ENCODE measurements at places on chromosomes 4 and X.

DNA sequence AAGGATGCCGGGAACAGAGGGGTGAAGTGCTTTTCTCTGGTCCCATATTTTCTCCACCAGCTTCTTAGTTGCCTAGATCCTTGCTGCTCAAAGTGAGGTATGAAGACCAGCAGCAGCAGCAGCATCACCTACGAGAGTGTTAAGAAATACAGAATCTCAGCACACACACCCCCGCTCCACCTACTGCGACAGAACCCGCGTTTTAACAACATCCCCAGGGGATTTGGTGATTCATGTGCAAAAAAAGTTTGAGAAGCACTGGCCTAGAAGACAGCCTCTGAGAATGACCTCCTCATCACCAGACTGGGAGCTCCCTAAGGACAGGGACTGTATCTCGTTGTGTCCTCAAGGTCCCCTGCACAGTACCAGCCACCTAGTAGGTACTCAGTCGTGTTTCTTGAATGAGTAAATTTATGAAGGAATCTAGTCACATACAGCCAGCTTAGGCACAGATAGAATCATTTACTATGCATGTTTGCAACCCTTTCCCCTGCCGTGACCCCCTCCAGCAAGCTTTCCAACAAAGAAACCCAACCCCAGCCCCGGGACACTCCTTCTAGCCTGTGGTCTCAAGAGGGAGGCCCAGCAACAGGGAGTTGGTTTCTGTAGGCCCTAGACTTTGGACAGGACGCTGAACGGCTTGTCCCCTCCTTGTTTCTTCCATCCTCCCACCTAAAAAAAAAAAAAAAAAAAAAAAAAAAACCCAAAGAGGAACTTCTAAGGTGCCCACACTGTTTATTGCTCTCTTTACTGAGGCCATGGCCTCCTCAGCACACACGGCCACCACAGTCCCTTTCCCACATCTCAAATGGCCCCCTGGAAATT, 21.5 kb downstream of the RTL5 start:
- DNase-seq, result no peak

GRCh38 chr4:169659716-169660670, 39.6 kb downstream of the CLCN3 start:
- DNase-seq, result peak; percentile 90

GRCh38 chr4:7705062-7705461, 234.6 kb downstream of the AFAP1 start:
- no peak for DNase-seq

GRCh38 chr4:14125375-14126129, 498.0 kb upstream of the BOD1L1 start:
- DNase-seq, result no peak

- no peak for DNase-seq
Measured at GRCh38 chr4:16116493-16116990, 32.7 kb upstream of the PROM1 start.

Data from AG04450 (cell line).